ENCODE measurements at places on chromosomes 13 and 19. TPM values are rescaled to one million over a fixed set of nuclear protein-coding genes. Genes with fewer than 3 reads are reported as not detected.

DNA sequence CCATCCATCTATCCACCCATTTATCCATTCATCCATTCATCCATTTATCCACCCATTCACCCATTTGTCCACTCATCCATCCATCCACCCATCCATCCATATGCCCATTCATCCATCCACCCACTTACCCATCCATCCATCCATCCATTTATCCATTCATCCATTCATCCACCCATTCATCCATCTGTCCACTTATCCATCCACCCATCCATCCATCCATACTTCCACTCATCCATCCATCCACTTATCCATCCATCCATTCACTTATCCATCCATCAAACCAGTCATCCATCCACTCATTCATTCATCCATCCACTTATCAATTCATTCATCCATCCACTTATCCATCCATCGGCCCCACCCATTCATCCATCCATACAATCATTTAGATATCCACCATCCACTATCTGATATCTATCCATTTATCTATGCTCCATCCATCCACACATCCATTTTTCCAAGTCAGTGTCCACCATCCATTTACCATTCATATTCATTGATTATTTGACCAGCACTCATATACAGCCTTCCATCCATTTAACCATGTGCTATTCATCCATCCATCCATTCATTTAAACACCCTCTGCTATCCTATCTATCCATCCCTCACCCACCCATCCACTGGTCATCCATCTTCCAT is 2.8 kb downstream of the TMEM221 start:
- no peak for DNase-seq

Gene MICOS13
- total RNA-seq: 53.5 TPM

GRCh38 chr19:1206864-1207450 is 1.4 kb downstream of the STK11 start:
- DNase-seq: peak; percentile 41

Gene RNF17
- total RNA-seq: not detected

Gene VN1R2
- not detected for total RNA-seq

Gene ZNF529
- 7.2 TPM for total RNA-seq

Gene TGFBR3L
- total RNA-seq: not detected

DNA sequence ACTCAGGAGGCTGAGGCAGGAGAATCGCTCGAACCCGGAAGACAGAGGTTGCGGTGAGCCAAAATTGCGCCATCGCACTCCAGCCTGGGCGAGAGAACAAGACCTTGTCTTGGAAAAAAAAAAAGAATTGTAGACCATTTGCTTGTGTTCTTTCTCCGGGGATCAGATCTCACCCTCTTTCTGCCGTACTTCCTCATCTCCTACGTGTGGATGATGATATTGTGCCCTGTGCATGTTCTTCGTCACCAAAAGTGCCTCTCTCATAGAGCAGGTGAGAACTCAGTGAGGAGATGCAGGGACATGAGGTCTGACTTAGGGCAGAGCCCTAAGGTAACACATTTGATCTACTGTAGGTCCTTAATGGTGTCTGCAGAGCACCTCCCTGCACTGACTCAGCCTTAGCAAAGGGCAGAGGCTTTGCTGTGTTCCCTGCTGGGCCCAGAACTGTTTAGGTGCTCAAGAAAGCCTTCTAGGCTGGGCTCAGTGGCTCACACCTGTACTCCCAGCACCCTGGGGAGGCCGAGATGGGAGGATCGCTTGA is 1.3 kb downstream of the APOC2 start:
- DNase-seq: no peak

Gene FBXO17
- 7.8 TPM for total RNA-seq

- no peak for DNase-seq
Measured at GRCh38 chr13:91193358-91193757, 154.1 kb upstream of the MIR17HG start.

DNA sequence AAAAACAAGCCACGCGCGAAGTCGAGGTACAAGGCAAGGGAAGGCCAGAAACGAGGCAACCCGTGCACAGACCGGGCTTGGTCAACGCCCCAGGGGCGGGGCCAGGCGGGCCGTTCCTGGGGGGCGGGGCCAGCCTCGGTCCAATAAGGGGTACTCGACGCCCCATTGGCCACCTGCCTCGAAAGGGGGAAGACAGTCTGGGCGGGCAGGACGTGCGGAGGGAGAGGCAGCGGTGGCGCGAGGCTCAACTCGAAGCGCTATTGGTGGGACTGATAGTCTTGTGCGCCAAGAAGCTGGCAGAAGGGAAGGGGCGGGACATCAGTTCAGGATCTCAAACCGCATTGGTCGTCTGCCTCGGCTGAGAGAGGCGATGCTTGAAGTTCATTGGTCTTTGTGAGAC is at the start of gene LYPD4:
LYPD4 (minus strand) TSS at position 83 of the 400 bp plus-strand sequence. CDS start 5,398 bp downstream, outside the sequence.
- DNase-seq: no peak

DNA sequence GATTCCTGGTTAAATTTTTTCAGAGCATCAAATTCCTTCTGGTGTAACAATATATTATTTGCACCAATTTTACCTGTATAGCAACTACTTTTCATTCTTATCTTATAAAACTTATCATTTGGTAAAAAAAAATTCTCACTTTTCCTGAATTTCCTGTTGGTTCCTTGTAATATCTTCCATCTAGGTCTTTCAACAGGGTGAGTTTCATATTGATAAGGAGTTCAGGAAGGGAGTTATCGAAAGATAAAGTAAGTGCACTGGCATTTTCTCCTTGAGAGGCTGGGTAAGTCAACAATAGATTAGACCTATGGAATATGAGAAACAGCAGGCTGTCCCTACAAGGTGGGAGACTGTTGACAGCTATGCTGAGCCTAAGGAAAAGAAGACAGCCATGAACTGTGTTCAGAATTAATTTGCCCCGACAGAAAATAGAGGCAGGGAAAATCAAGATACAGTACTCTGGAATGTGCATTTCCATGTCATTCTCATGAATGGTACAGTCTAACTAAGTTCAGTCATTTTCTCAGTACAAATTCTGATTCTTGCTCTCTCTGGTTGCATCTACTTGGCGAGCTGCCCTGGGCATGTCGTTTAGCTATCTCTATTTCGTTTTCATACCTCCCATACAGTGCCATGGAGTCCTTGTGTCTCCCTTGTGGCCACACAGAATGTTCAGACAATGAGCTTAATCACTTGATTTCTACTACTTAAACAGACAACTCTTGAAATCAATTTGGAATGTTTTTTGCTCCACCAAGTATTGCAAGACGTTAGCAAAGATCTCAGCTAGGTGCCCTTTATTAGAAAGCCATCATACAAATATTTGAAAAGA is 9.9 kb downstream of the IGFL1 start:
- DNase-seq: no peak

Gene ZSCAN18
- total RNA-seq: 50.0 TPM

GRCh38 chr19:15680478-15681322 is 7.8 kb downstream of the CYP4F12 start:
- no peak for DNase-seq

DNA sequence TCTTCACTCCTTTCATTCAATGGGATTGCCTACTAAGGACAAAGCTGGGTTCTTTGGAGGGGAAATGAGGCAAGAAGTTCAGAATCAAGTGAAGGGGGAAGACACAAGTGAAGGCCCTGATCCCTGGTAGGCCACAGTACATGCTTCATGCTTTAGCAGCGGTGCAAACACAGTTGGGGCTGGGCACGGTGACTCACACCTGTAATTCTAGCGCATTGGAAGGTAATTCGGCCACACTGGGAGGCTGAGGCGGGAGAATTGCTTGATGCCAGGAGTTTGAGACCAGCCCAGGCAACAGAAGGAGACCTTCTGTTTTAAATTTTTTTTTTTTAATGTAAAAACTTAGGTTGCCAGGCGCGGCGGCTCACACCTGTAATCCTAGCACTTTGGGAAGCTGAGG is 23.4 kb upstream of the GATAD2A start:
- peak; percentile 64 for DNase-seq

Measured in transverse colon (tissue), 4 donors.